ENCODE measurements at places on chromosomes 6 and 20. TPM values are rescaled to one million over a fixed set of nuclear protein-coding genes. Genes with fewer than 3 reads are reported as not detected.
A peak's percentile ranks its signal among the peaks of the same experiment; 100 is the strongest.

GRCh38 chr6:139231206-139231605 is 60.6 kb downstream of the TXLNB start:
- H3K4me1 ChIP-seq, result no peaks in the 10 kb centered on the region
- no peak overlapping the region for H3K4me3 ChIP-seq
- DNase-seq, result no peak
- no peaks in the 10 kb centered on the region for H3K27me3 ChIP-seq
- no peak overlapping the region for H3K27ac ChIP-seq
- no peaks in the 10 kb centered on the region for H3K36me3 ChIP-seq

DNA sequence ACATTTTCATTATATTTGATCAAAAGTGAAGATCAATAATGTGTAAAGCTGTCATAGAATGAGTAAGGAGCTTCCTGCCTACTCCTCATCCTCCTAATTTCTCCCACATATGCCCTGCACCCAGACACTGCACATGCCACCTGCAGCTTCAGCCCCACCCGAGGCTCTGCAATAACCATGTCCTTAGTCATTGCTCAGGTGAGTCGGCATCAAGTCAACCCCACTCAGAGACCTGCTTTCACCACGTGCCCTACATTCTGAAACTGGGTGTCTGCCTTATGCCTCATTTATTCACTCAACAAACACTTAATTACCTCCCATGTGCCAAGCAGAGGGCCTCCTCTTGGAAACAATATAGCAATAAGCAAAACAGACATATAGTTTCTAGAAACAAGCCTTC is 15.4 kb upstream of the TNFAIP3 start:
- H3K27me3 ChIP-seq, result no peaks in the 10 kb centered on the region
- no peak for DNase-seq
- H3K27ac ChIP-seq, result no peak overlapping the region
- peaks cover 7% of the 10 kb centered on the region for H3K36me3 ChIP-seq
- H3K4me1 ChIP-seq, result peaks cover 3% of the 10 kb centered on the region

DNA sequence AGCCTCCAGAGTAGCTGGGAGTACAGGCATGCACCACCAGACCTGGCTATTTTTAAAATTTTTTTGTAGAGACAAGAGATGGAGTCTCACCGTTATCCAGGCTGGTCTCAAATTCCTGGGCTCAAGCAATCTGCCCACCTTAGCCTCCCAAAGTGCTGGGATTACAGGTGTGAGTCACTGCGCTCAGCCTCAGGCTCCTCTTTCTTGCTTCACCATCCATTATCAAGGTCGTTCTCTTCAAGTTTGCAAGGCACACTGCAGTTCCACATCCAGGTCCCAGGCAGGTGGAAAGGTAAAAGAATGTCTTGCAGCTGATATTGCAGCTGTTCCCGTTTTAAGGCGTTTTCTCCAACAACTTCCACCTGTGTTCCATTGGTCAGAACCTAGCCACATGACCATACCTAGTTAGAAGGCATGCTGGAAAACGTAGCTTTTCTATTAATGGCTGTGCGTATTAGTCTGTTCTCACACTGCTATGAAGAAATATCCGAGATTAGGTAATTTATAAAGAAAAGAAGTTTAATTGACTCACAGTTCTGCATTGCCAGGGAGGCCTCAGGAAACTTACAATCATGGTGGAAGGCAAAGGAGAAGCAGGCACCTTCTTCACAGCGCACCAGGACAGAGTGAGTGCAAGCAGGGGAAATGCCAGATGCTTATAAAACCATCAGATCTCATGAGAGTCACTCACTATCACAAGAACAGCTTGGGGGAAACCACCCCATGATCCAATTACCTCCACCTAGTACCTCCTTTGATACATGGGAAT is 51.7 kb downstream of the PCNA start:
- H3K4me1 ChIP-seq, result peaks cover 14% of the 10 kb centered on the region
- H3K27ac ChIP-seq, result peak overlapping the region; percentile 21

- H3K4me3 ChIP-seq, result peak overlapping the region; percentile 90
- H3K4me1 ChIP-seq, result peaks cover 86% of the 10 kb centered on the region
- peak overlapping the region; percentile 100 for H3K27ac ChIP-seq
- peak; percentile 74 for DNase-seq
- H3K27me3 ChIP-seq, result no peaks in the 10 kb centered on the region
These were observed 16.1 kb upstream of the SERPINB1 start for GRCh38 chr6:2857580-2858337.

GRCh38 chr6:4751823-4752464 is 24.3 kb upstream of the CDYL start:
- no peaks in the 10 kb centered on the region for H3K4me1 ChIP-seq
- no peaks in the 10 kb centered on the region for H3K36me3 ChIP-seq
- H3K27me3 ChIP-seq, result peaks cover 15% of the 10 kb centered on the region

- no peak overlapping the region for H3K4me3 ChIP-seq
- H3K36me3 ChIP-seq, result peaks cover 13% of the 10 kb centered on the region
- peaks cover 8% of the 10 kb centered on the region for H3K27me3 ChIP-seq
These were observed 21.0 kb upstream of the IFNGR1 start for GRCh38 chr6:137240168-137240567.

DNA sequence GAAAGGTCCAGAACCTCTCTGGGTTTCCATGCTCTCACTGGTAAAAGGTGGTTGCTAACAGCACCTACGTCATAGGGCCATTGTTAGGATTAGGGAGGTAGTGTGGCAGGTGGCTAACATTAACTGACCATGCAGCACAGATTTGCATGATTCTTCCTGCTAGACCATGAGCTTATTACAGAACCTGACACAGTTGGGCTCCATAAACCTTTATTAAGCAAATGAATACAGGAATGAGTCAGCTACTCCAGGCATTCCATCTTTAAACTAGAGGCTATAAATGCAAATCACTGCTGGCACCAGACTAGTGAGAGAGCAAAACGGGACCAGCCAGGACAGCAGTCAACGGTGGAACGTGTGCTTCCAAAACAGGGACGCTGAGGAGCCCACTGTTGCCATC is 440.1 kb downstream of the PTPRT start:
- no peak overlapping the region for H3K4me3 ChIP-seq
- DNase-seq, result no peak
- H3K27ac ChIP-seq, result no peak overlapping the region
- no peaks in the 10 kb centered on the region for H3K4me1 ChIP-seq
- no peaks in the 10 kb centered on the region for H3K27me3 ChIP-seq
- no peaks in the 10 kb centered on the region for H3K36me3 ChIP-seq

GRCh38 chr20:61499859-61500554 is 247.9 kb downstream of the CDH4 start:
- DNase-seq, result no peak
- peaks cover 2% of the 10 kb centered on the region for H3K4me1 ChIP-seq
- no peaks in the 10 kb centered on the region for H3K27me3 ChIP-seq
- H3K4me3 ChIP-seq, result no peak overlapping the region
- H3K27ac ChIP-seq, result no peak overlapping the region

GRCh38 chr6:152298055-152298647 is 339.0 kb downstream of the SYNE1 start:
- no peaks in the 10 kb centered on the region for H3K27me3 ChIP-seq
- H3K27ac ChIP-seq, result no peak overlapping the region
- H3K4me3 ChIP-seq, result no peak overlapping the region

DNA sequence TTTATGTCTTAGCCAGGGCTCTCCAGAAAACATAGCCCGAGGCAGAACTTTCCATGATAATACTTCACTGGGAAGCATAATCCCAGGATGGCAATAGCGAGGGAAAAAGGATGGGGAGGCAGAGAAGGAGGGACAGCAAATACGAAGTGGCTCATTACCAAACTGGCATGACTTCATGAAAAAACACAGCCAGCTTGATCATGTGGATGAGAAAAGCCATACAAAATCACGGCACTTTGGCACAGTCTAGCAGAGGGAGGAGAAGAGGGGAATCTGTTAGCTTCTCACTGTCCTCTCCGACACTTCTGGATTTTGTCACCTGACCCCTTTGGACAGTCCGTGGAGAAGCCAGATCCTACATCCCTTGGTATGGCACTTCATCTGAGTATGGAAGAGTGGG is 212.5 kb upstream of the GRIK2 start:
- H3K4me1 ChIP-seq, result no peaks in the 10 kb centered on the region
- no peak overlapping the region for H3K4me3 ChIP-seq
- no peak for DNase-seq
- H3K27ac ChIP-seq, result no peak overlapping the region
- H3K36me3 ChIP-seq, result no peaks in the 10 kb centered on the region
- H3K27me3 ChIP-seq, result no peaks in the 10 kb centered on the region

GRCh38 chr6:28002161-28002560 is 45.1 kb downstream of the OR2B6 start:
- no peak for DNase-seq
- H3K4me1 ChIP-seq, result no peaks in the 10 kb centered on the region
- no peak overlapping the region for H3K4me3 ChIP-seq

DNA sequence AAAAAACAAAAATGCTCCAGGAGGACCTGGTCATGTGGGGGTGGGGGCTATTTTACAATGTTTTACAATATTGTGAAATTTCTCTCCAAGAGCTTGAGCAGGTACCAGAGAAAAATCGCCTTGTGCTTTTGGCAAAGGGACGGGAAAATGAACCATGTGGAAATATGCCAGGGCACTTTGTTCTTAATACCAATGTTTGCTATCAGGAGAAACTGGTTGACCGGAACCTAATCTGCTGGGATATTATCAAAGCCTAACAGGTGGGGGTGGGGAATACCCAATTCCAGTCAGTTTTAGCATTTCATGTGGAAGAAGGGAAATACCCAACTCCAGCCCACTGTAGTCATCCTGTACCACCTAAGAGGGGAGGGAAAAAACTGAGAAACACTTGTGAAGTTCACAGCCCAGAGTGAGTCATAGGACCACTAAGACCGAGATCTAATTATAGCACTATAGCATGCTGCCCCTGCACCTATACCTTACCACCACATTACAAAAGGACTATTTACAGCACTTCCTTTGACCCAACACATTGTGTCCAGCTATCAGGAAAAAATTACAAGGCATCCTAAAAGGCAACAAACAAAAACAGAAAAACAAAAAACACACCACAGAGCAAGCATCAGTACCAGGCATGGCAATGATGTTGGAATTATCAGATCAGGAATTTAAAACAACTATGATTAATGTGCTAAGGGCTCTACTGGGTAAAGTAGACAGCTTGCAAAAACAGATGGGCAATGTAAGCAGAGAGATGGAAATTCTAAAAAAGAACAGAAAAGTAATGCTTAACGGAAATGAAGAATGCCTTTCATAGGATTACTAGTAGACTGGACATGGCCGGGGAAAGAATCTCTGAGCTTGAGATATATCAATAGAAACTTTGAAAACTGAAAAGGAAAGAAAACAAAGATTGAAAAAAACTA is 84.1 kb upstream of the POPDC3 start:
- H3K4me3 ChIP-seq, result no peak overlapping the region
- no peaks in the 10 kb centered on the region for H3K4me1 ChIP-seq
- no peak overlapping the region for H3K27ac ChIP-seq
- no peak for DNase-seq

EFCAB8 gene
- 0.47 TPM for total RNA-seq

DNA sequence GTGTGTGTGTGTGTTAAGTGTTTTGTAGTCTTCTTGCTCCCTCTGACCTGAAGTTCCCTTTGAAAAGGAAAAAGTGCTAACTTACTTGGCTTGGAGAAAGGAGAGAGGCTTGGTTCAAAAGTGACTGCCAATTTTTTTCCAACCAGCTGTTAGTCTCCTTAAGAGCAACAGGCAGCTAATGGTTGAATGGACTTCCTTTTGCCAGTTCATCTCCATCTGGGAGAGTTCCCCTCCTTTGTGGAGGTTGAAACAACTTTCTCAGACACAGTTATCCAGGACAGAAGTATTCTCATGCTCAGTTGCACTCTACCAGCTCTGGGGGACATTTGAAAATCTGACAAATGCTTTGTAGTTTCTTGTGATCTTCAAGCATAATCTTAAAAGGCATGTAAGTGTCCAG is 4.5 kb downstream of the RIPOR2 start:
- H3K4me3 ChIP-seq, result peak overlapping the region; percentile 99
- H3K36me3 ChIP-seq, result peaks cover 38% of the 10 kb centered on the region
- H3K27ac ChIP-seq, result peak overlapping the region; percentile 94
- H3K27me3 ChIP-seq, result no peaks in the 10 kb centered on the region
- H3K4me1 ChIP-seq, result peaks cover 66% of the 10 kb centered on the region
- no peak for DNase-seq

GRCh38 chr20:22775671-22776139 is 191.3 kb upstream of the FOXA2 start:
- H3K36me3 ChIP-seq, result no peaks in the 10 kb centered on the region
- H3K27me3 ChIP-seq, result no peaks in the 10 kb centered on the region
- DNase-seq, result no peak
- no peaks in the 10 kb centered on the region for H3K4me1 ChIP-seq
- H3K4me3 ChIP-seq, result no peak overlapping the region
